ENCODE measurements at places on chromosomes 3 and 15. TPM values are rescaled to one million over a fixed set of nuclear protein-coding genes. Genes with fewer than 3 reads are reported as not detected.

DNA sequence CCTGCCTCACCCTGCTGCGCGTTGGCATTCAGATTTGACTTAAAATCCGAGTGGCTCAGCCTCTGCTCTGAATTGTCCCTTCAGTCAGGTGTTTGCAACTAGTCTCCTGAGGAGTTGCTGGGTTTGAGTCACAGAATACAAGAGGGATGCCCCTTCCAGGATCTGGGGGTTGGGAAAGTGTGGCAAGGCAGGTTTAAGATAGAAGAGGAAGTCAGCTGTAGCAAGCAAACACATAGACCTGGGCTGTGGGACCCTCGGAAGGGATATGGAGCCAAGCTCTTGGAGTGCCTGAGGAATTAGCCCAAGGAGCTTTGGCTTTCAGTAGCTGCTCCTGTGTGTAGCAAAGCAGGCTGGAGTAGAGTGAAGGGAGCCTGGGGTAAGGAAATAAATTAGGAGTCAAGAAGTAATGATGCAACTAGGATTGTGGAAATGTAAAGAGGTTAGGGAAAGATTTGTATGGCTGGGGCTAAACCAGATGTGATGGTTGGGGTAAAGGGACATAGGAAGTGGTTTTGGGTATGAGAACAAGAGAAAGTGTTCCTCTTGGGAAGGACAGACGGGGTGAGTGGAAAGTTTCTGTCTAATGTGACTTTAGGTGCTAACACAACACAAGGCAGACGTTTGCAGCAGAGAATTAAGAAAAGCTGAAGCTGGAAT is 41.2 kb downstream of the RAB7A start:
- no peak for DNase-seq

DNA sequence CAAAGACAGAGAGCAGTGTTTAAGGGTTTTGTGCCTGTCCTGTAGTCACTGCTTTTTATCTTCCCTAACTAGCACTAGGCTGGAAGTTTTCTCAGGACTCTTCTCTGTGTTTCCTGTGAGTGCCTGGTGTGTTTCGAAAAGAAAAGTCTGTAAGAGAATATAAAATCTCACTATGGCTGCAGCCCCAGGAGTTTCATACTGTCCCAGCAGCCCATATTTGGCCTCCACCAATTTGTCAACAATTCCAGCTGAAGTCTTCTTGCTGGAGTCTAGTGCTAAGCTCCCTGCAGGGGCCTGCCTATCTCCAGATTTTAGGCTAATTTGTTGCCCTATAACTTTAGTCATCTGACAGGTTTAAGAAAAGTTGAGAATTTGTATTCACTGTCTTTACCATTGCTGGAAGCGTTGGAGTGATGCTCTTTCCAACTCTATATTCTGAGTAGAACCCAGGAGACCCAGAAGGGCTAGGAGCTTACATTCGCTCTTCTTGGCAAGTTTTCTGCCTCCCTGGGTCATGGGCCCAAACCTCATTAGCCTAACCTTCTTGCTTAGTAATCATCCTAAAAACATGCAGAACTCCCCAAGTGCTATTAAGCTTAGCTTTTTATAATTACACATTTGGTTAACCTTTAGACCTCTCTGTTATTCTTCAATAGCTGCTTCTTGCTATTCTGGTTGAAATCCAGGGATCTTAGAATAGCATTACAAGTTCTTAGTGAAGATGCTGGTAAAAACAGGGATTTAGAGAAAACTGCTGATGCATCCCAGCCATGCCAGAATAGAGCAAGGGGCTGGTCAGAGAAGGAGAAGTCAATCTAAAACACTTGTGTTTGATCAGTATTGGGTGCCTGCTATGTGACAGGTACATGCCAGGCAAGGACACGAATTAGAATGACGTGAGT is 283.1 kb downstream of the NEK10 start:
- no peak for DNase-seq

DNA sequence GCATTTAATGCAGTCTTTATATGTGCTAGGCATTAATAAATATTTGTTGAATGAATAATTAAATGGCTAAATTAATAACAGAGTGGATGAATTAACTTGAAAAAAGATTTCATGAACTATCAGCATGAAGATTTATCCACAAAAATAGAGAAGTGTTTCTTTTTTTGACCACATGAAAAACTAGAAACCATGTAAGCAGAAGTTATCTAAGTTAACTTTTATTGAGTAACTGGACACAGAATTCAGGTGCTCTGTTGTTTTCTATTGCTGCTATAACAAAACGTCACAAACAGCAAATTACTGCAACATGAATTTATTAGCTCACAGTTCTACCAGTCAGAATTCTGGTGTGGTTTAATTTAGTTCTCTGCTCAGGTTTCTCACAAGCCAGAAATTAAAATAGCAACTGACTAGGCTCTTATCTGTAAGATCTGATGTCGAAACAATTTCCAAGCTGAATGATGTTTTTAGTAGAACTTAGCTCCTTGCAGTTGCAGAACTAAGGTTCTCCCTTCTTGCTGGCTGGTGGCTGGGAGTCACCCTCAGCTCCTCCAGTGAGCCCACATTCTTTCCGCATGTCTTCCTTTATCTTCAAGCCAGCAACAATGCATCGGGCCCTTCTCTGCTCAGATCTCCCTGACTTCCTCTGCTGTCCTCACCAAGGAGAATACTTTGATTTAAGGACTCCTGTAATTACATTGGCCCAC is 810.2 kb upstream of the ALCAM start:
- DNase-seq = no peak

DNA sequence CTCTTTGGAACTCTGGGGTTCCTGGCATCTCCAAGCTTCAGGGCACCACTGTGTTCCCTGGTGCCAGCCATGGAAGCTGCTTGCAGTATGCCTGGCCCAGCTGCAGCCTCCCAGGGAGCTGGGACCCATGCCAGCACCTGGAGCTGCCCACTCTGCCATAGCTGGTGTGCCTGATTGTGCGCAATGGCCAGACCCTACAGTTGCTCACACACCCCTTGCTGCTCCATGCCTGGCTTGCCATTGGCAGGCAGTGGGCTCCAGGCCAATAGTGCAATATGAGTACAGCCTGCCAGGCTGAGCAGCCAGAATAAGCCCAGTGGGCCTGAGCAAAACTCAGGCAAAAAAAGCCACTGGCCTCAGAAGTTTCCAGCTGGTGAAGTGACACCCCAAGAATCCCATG is 43.8 kb upstream of the LRRFIP2 start:
- no peak for DNase-seq

The EPB42 gene
- total RNA-seq = not detected
